ENCODE measurements at places on chromosomes 12 and 14.

GRCh38 chr14:60161196-60162107, 3.7 kb downstream of the DHRS7 start:
- DNase-seq: no peak

DNA sequence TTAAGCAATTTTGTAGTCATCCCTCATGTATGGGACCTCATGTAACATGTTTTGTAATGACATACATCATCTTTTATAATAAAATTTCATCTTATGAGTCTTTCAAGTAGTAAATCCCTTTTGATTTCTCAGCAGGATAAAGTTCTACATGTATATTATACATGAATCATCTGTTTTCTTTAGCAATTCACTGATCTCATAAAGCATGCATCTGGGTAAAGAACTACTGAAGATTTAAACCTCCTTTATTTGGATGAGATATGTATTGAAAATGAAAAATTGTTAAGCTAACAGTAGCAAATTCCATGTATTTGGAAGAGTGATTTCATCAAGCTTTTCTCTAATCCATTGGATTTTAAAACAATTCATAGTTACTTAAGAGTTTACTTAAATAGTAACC, 126.9 kb downstream of the KITLG start:
- DNase-seq: no peak

DNA sequence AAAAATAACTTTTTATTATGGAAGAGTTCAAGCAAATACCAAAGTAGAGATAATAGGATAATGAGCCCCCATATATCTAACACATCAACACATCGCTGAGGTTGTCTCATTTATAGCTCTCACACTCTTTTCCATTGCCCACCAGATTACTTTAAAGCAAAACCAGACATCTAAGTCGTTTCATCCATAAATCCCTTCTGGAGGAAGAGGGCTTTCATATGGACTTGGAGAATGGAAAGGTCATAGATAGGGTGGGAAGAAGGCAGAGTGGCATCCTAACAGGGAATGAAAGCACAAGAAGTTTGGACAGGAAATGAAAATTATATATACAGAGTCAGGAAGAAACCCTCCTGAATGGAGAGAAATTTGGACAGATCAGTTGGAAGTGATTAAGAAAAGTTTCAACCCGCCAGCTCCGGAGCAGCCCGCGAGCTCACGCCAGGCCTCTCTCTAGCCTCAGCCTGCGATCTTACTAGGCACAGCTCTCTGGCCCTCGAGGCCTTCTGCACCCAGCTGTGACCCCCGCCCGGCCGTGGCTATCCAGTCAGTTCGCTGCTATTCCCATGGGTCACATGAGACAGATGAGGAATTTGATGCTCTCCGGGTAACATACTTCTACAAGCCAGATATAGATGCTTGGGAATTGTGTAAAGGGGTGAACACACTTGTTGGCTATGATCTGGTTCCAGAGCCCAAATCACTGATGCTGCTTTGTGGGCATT, 48.4 kb upstream of the NID2 start:
- no peak for DNase-seq

DNA sequence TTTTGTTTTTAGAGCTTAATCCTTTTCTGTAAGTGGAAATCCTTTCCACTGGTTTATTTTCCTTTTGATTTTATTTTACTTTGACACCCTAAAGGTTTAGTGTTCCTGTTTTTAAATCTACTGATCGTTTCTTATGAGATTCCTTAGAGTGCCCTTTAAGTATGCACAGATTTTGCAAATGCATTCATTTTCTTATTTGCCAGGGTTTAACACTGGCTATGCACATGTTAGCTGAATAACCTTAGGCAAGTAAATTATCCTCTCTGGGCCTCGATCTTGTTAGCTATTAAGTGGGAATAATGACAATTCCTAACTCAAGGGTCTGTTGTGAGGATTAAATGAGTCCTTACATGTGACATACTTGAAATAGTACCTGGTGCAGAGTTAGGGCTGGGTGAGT, 136.0 kb downstream of the BICD1 start:
- no peak for DNase-seq

- no peak for DNase-seq
Observed at GRCh38 chr12:3672113-3672509, 80.8 kb downstream of the CRACR2A start.

- no peak for DNase-seq
Observed at GRCh38 chr12:84727961-84728360, 184.6 kb downstream of the SLC6A15 start.

DNA sequence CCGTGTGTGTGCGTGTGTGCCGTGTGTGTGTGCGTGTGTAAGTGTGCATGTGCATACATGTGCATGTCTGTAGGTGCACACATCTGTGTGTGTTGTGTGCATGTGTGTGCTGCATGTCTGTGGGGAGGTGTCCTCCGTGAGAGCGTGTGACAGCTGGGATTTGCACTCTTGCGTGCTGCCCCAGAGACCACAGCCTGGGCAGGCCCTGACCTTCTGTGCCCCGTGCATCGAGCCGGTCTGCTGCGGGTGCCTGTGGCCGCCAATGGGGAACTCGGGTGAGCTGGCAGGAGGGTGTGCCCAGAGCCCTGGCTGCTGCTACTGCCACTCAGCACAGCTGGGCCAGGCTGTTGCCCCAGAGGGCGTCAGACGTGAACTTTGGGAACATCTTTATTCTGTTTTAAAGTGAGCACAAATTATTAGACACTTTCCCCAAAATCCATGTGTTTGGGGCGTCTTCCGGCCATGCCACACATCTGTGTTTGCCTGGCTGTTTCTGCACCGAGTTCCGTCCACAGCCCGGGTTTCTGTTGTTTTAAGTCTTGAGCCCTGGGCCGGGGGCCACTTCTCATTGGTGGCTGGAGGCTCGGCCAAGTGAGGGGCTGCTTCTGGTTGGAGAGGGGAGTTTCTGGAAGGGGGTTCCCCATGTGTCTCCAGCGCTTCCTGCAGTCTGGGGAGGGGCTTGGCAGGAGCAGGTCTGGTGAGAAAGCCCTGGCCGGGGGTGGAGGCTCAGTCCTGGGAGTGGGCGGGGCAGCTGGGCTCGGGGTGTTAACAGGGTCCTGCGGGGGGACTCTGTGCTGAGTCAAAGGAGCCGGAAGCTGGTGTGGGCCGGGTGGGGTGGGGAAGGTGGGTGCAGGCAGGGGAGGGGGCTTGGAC, 7.6 kb downstream of the CEP170B start:
- DNase-seq: peak; percentile 82

DNA sequence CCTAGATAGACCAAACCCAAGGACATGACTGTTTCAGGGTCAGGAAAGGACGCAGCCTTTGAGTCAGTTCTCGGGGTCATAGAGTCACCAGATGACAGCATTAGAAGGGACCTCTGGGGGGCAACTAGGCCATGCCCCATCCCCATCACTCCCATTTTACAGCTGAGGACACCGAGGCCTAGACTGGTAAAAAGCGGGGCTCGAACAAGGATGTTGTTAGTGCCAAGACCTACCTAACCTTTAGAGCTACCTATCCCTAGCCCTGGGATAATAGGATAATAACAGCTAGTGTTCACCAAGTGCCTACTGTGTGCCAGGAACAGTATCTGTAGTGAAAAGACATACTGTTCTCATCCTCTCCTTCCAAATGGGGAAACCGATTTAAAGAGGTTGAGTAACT, 48.7 kb downstream of the PLEKHG3 start:
- no peak for DNase-seq

DNA sequence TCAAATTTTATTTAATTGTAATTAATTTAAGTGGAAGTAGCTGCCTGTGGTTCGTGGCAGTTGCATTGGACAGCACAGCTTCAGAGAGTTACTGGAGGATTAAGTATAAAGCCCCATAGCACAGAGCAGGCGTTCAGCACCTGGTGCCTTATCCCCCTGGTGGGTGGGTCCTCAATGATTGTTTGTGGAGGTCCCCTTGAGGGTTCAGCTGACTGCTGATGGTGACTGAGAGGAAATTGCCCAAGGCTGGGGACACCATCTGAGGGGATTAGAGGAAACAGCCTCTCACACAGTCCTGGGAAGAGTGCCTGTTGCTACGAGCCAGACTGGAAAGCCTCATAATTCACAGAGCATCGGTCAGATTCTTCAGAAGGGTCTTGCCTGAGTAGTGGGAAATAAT, 83.4 kb upstream of the NOS1 start:
- no peak for DNase-seq

DNA sequence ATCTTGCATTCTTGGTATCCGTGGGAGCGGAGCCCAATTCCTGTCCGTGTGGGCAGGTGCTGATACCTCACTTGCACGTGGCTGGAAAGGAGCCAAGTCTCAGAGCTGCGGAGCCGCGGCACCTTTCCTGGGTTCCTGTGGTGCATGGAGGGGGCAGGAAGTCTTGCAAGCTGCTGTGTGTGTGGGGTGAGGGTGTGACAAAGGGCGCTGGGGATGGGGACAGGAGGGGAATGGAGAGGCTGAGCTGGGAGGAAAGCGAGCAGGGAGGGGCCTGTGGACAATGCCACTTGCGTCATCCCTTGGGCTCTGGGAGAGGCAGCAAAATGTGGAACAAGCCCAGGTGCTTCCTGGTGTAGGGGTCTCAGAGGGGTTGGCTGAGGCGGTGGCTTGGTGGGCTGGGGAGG, 86.7 kb downstream of the CALM1 start:
- DNase-seq: no peak

DNA sequence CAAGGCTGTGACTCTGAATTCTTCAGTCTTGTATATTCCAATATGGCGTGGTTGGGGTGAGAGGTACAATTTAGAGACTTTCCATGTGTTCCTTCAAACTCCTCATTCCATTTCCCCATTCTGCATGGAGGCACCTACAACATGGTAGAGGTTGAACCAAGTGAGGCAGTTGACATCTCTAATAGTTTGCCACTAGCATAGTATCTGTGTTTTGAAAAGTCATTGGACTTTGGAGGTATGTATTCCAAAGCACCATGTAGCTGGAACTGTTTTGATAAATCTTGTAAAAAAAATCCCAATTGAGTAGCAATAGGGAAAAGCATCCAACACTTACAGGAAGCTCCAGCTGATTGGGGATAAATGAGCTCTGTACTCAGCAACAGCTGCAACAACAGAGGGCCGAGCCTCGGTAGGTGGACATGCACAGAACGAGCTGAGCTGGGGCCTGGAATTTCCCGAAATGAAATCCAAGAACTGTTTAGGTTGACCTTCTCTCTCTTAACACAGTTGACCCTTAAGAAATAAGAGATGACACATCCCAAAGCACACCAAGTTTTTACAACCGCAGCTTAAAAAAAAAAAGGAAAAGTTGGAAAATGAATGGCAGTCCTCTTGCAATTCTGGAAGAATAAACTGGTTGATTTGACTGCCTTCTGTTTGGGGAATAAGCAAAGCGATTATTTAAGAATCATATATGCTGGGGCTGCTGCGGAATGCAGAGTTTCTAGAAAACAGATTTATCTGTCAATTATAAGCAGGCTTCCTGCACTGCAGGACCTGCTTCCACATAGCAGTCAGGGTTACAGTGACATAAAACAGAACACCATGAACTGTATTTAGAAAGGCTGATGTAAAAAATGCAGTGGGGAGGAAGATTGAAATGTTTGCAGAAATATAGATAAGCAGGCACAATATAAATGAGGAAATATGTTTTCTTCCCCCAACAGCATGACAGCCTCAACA, 194.6 kb upstream of the KRR1 start:
- DNase-seq: peak; percentile 33

DNA sequence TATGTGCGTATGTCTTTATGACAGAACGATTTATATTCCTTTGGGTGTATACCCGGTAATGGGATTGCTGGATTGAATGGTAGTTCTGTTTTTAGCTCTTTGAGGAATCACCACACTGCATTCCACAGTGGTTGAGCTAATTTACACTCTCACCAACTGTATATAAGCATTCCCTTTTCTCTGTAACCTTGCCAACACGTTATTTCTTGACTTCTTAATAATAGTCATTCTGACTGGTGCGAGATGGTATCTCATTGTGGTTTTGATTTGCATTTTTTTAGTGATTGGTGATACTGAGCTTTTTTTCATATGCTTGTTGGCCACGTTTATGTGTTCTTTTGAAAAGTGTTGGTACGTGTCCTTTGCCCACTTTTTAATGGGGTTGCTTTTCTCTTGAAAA, 49.7 kb downstream of the FRS2 start:
- no peak for DNase-seq

GRCh38 chr14:80638620-80639515, 302.7 kb downstream of the CEP128 start:
- DNase-seq: no peak

DNA sequence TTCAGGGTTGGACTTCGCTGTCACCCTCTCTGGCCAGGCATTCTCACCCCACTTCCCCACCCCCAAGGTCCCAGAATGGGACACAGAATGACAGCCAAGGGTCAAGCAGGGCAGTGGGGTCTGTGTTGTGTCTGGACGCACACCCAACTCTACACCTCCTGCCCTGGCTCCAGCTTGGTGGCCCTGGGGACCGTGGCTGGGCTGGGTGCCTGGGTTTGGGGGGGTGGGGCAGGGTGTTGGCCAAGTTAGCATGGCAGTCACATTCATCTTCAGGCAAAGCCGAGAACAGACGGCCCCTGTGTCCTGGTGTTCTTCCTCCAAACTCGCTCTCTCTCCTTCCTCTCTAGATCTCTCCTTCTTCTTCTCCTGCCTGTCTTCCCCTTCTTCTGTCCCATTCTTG, 5.6 kb downstream of the LRP1 start:
- DNase-seq: no peak

GRCh38 chr14:75987201-75987970, 1.8 kb downstream of the IFT43 start:
- no peak for DNase-seq

DNA sequence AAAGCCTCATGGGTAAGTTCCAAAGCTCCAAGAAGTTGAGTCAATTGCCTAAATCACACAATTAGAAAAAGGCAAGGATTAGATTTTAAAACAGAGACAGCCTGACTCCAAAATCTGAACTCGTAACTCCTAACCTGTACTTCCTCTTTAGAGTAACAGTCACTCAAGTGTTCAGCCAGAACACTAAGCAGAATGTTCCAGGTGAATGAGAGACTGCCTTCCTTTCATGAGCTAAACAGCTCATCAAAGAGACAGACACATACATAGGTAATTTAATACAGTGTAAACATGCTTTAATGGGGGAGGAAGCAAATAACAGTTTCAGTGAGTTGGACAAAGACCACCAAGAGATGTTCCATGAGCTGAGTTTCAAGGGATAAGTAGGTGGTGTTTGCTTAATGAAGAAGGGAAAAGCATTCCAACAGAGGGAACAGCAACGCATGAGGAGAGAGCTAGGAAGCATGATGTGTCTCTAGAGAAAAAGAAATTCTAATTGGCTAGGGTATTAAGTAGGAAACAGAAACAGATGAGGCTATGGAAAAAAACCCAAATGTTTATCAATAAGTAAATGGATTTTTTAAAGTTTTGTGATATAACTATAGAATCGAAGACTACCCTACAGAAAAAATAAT, 403.9 kb downstream of the MED13L start:
- DNase-seq: no peak

GRCh38 chr14:104681689-104682074, 7.7 kb upstream of the INF2 start:
- peak; percentile 88 for DNase-seq

All from H54 (cell line).